ENCODE measurements at places on chromosomes 16 and 17.

- DNase-seq, result no peak
Measured at GRCh38 chr16:12133729-12134128, 157.2 kb downstream of the SNX29 start.

GRCh38 chr17:47726796-47727703, 6.0 kb upstream of the TBX21 start:
- no peak for DNase-seq

DNA sequence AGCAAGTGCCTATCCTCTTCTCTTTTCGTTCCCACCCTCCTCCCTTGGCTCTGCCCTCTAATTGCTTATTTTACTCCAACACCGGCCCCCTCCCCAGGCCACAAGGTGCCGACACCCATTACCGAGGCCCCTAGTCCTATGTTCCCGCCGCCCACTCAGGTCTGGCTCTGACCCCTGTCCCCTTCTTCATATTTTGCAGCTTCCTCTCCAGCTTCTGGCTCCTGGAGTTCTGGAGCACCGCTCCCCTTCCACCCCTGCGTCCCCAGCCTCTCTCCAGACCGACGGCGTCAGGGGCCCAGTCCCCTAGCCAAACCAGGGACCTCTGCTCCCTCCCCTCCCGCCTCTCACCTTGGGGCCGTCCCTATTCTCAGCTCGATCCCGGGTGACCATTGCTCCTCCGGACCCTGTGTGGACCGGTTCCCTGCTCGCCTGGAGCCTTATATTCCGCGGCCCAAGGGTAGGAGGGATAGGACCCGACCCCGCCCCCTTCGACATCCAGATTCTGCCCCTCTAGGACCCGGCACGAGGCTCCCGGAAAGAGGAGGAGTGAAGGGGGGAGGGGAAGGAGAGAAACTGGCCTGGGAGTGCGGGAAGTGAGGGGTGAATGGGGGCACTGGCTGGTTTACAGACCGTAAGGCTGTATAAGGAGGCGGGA, at the start of gene HES7:
Gene HES7 (minus strand): TSS at position 412 of the 655 bp plus-strand sequence. CDS start 22 bp downstream, at position 390.
- no peak for DNase-seq

- DNase-seq, result no peak
Measured at GRCh38 chr16:75584108-75584507, 17.9 kb downstream of the GABARAPL2 start.

DNA sequence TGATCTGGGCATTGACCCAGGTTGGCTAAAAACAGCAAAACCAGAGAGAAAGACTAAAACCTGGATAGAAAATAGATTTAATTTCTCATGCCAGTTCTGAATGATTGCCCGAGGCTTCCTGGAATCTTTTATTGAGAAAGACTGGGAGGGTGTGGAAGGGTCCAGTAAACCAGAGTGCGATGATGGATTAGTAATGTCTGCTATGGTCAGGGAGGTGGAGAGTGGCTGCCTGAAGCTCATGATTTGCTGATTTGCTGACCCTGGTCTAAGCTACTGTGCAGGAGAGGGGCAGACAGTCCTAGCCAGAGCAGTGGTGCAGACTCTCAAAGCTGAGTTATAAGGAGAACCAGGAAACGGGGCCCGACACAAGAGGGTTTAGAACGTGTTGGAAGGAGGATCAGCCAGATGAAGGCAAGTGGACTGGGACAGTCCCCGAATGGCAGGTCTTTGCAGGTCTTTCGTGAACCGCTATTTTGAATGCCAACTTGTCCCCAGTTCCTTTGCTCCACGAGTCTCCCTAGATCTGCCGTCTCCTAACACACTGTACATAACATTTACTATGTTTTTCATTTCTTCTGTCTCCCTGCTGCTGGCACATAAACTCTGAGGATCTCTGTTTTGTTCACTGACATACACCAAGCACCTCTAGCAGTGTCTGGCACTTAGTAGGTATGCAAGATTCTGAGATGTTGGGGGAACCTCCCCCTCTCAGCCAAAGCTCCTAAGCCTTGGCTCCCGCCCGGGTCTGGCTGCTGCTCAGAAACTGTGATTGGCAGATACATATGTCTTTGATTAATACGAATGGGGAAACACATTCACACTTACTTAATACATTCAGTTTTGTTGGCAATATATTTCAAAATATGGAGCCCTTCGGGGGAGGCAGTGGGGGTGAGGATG, 237.3 kb upstream of the TNRC6C start:
- DNase-seq, result no peak
